Liver (tissue), 10 donors: ENCODE measurements at places on chromosomes 1 and 21.

GRCh38 chr1:234292548-234292947 is 80.7 kb upstream of the COA6 start:
- H3K36me3 ChIP-seq, result no peaks in the 10 kb centered on the region
- H3K27ac ChIP-seq, result no peak overlapping the region
- H3K27me3 ChIP-seq, result no peaks in the 10 kb centered on the region
- DNase-seq, result no peak
- no peaks in the 10 kb centered on the region for H3K4me1 ChIP-seq

DNA sequence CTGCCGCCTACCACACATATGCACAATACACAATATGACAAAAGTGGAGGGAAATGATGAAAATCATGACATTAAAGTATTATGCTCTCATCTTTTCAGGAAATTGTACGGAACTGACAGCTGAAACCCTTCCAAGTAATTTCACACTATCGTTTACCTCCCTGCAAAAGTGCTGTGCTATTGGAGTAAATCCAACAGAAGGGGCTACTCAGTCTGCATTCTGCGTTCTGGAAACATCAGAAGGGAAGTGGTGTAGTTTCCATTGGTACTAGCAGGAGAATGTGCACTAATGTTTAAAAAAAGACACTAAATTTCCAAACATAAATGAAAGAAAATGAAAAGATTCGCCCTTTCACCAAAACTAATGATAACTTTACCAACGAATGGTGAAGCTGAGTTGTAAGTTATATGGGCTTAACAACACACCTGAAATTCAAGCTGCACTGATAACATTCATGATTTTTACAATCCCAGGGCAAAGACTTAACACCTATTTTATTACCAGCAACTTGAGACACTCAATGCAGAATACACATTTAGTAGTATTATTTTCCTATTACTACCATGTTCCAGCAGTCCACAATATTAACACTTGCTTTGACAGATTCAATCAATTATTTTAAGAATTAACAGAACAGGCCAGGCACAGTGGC is 3.2 kb downstream of the DENND1B start:
- no peak overlapping the region for H3K4me3 ChIP-seq
- no peak overlapping the region for H3K27ac ChIP-seq
- no peaks in the 10 kb centered on the region for H3K27me3 ChIP-seq
- H3K36me3 ChIP-seq, result no peaks in the 10 kb centered on the region
- no peak for DNase-seq

DNA sequence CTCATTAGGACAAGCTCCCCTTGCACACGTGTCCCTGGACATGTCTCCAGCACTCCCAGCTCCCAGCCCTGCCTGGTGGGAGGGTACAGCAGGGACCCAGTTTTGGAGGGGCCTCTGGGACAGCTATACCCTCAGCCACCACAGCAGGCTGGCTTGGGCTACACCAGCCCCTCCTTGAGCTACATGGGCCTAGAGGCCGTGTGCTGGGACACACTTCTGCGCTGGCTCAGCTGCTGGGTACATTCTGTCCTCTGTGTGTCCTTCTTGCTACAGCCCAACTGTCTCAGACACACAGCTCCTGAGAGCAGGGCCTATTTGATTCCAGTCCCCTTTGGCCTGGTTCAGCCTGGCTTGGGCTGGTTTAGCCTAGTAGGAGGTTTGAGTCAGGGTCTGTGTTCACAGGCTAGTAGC is 26.7 kb downstream of the DMAP1 start:
- no peak overlapping the region for H3K4me3 ChIP-seq
- peak overlapping the region; percentile 4 for H3K27ac ChIP-seq
- no peak for DNase-seq
- no peaks in the 10 kb centered on the region for H3K36me3 ChIP-seq
- H3K27me3 ChIP-seq, result no peaks in the 10 kb centered on the region

GRCh38 chr1:15884477-15884876 is 37.0 kb downstream of the SPEN start:
- peak overlapping the region; percentile 98 for H3K27ac ChIP-seq
- H3K4me3 ChIP-seq, result no peak overlapping the region
- DNase-seq, result no peak
- no peaks in the 10 kb centered on the region for H3K27me3 ChIP-seq
- H3K4me1 ChIP-seq, result peaks cover 26% of the 10 kb centered on the region

DNA sequence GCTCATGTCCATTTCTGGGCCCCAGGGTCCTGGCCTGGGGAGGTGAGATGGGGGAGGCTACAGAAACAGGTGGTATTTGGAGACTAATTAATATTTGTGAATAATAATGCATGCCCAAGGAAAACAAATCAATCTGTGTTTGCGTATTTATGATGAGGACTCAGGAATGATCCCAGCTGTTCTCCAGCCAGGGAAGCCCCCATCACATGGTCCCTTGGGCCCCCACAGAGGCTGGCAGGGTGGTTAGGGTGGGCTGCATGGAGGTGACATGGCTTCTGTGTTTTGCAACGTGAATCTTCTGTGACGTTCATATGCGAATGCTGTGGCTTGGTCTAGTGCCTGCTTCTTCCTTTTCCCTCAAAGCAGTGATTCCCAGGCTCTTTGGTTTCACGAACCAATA is 10.5 kb downstream of the PTPRF start:
- no peak for DNase-seq
- H3K4me3 ChIP-seq, result no peak overlapping the region
- no peaks in the 10 kb centered on the region for H3K36me3 ChIP-seq
- peaks cover 46% of the 10 kb centered on the region for H3K4me1 ChIP-seq
- H3K27ac ChIP-seq, result peak overlapping the region; percentile 27

GRCh38 chr21:34189506-34189905 is 116.1 kb downstream of the MRPS6 start:
- DNase-seq, result no peak
- H3K4me1 ChIP-seq, result no peaks in the 10 kb centered on the region
- no peak overlapping the region for H3K27ac ChIP-seq
- H3K36me3 ChIP-seq, result peaks cover 2% of the 10 kb centered on the region
- no peaks in the 10 kb centered on the region for H3K27me3 ChIP-seq
- no peak overlapping the region for H3K4me3 ChIP-seq

GRCh38 chr1:168243636-168244212 is 17.9 kb downstream of the SFT2D2 start:
- H3K36me3 ChIP-seq, result peaks cover 2% of the 10 kb centered on the region
- DNase-seq, result no peak
- peaks cover 6% of the 10 kb centered on the region for H3K4me1 ChIP-seq
- no peaks in the 10 kb centered on the region for H3K27me3 ChIP-seq

DNA sequence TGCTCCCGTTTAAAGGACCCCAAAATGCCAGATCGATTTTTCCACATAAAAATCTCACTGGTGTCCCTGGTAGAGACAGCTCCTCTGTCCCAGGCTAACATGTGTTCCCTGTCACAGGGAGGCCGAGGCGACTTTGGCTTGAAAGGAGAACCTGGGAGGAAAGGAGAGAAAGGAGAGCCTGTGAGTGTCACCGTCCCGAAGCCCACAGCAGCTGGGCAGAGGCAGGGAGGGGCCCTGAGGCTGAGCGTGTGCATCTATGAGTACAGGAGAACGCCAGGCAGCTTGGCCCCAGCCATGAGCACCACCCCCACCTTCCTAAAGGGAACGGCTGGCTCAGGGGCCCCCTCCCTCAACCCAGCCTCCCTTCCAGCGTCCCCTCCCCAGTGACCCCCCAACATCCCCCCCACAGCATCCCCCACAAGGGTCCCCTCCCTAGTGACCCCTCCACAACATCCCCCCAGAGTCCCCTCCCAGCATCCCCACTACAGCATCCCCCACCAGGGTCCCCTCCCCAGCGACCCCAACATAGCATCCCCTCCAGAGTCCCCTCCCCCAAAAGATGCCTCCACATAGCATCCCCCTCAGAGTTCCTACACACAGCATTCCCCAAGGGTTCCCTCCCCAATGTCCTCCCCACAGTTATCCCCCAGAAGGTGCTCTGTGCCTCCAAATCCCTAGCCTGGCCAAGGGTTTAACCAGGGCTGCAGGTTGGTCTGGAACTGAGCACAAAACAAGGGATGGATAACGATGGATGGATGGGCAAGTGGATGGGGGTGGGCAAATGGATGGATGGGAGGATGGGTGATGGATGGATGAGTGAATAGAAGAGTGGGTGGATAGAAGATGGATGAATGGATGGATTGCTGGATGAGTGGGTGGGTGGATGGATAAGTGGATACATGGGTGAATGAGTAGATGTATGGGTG is 25.1 kb downstream of the COL6A2 start:
- H3K27me3 ChIP-seq, result no peaks in the 10 kb centered on the region
- no peaks in the 10 kb centered on the region for H3K4me1 ChIP-seq
- H3K4me3 ChIP-seq, result no peak overlapping the region
- DNase-seq, result no peak
- no peaks in the 10 kb centered on the region for H3K36me3 ChIP-seq
- no peak overlapping the region for H3K27ac ChIP-seq

DNA sequence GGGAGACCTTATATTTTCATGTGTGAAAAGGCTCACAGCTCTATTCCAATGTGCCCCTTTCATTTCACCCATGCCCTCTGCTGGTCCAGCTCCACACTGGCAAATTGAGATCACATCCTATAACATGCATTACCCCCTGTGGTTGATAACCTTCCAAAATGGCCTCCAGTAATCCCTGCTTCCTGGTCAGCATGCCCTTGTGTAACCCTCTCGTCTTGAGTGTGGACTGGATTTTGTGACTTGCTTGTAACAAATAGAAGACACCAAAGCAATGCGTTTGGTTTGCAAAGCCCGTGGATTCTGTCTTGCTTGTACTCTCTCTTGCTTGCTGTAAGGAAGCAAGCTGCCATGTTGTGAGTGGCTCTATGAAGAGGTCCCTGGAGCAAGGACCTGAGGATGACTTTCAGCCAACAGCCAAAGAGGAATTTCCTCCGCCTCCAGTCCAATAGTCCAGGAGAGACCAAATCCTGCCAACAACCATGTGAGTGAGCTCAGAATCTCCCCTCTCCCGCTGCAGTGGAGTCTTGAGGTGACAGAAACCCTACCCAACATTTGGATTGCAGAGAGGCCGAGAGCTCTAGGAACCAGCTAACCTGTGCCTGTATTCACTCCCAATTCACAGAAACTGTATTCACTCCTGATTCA is 17.4 kb downstream of the KCNA10 start:
- H3K4me3 ChIP-seq, result no peak overlapping the region
- H3K36me3 ChIP-seq, result no peaks in the 10 kb centered on the region
- H3K27me3 ChIP-seq, result no peaks in the 10 kb centered on the region
- no peak for DNase-seq

DNA sequence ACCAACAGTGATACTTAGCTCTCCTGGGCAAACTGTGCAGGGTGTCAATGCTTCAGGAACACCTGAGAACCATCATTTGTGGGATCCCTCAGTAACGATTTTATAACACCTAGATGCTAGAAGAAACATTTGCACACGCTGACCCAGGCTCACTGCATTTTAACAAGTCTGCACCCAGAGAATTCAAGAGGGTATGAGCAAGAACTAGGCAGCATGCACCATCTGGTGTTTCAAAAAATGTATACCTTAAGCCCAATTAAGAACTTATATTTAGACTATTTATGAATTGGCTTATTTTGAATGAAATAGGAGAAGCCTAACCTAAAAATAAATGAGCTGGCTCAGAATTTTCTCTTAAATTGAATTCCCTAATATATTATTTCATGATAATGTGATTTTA is 400.5 kb downstream of the GPATCH2 start:
- no peaks in the 10 kb centered on the region for H3K27me3 ChIP-seq
- H3K27ac ChIP-seq, result no peak overlapping the region
- no peak overlapping the region for H3K4me3 ChIP-seq

DNA sequence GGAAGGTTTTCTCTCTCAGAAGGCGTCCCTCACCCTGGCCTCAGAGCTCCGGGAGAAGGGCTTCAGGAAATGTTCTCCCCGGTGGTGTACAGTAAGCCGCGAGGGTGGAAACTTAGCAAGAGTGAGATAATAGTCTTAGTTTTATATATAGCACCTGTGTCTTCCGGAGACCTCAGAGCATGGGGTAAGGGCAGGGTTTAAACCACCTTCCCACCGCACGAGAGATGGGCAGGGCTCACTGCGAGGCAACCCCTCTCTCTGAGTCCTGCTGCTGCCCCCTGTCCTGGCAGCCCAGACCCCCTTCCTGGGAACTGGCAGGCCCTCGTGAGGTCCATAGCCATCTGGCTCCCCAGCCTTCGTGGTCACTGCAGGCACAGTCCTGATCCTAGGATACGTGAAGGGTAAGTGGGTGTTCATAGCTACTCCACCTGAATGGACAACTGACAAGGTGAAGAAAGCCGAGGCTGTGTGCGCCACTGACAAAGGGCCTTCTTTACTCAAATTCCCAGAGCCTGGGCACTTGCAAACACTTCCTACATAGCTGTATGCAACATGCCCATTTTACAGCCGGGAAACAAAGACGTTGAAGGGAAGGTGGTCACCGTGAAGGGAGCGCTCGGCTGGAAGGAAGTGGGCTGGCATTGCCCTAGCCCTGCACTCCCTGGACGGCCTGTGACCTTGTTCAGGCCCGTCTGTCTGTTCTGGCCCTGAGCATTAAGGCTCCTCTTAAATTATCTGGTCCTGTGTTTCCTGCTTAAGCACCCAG is 26.9 kb downstream of the ITPKB start:
- H3K27ac ChIP-seq, result no peak overlapping the region
- peaks cover 5% of the 10 kb centered on the region for H3K4me1 ChIP-seq
- no peak for DNase-seq

- no peaks in the 10 kb centered on the region for H3K4me1 ChIP-seq
- H3K4me3 ChIP-seq, result no peak overlapping the region
- no peak overlapping the region for H3K27ac ChIP-seq
- no peak for DNase-seq
- H3K27me3 ChIP-seq, result no peaks in the 10 kb centered on the region
Observed at GRCh38 chr1:24963099-24963872, 33.2 kb upstream of the RUNX3 start.

DNA sequence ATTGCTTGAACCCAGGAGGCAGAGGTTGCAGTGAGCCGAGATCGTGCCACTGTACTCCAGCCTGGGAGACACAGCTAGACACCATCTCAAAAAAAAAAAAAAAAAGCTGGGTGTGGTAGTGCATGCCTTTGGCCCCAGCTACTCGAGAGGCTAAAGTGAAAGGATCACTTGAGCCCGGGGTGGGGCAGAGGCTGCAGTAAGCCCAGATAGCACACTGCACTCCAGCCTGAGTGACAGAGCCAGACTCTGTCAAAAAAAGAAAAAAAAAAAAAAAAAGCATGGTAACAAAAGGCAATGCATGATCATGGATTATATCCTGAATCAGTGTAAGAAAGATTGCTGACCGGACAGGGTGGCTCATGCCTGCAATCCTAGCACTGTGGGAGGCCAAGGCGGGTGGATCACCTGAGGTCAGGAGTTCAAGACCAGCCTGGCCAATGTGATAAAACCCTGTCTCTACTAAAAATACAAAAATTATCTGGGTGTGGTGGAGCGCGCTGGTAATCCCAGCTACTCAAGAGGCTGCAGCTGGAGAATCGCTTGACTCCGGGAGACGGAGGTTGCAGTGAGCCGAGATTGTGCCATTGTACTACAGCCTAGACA is 76.3 kb downstream of the RUSC1 start:
- H3K4me3 ChIP-seq, result no peak overlapping the region
- DNase-seq, result no peak
- H3K4me1 ChIP-seq, result peaks cover 3% of the 10 kb centered on the region
- H3K27ac ChIP-seq, result no peak overlapping the region
- H3K27me3 ChIP-seq, result no peaks in the 10 kb centered on the region

DNA sequence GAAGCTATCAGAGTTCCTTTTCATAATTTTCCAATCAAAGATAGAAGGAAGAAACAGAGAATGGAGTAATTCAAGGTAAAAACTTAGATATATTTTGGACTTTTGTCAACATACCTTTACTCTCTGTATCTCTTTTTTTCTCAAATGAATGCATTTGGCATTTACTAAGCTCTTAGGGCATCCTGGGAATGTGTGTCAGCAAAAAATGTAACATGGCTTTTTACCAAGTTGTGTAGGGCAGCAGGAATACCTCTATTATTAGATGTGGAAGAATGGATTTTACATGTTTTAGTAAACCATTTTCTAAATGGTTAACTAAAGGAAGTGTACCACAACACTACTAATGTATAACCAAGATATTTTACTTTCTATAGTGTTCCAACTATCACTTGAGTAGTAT is 4.2 kb upstream of the COL11A1 start:
- no peaks in the 10 kb centered on the region for H3K36me3 ChIP-seq
- no peak overlapping the region for H3K4me3 ChIP-seq
- H3K27me3 ChIP-seq, result no peaks in the 10 kb centered on the region
- no peak overlapping the region for H3K27ac ChIP-seq
